ENCODE measurements at places on chromosomes 7 and 10. TPM values are rescaled to one million over a fixed set of nuclear protein-coding genes. Genes with fewer than 3 reads are reported as not detected.

Gene ASIC3
- total RNA-seq, result not detected

GRCh38 chr10:44178856-44179255 is 206.0 kb downstream of the CXCL12 start:
- DNase-seq, result no peak

- peak; percentile 33 for DNase-seq
Observed at GRCh38 chr7:80428161-80429054, 83.5 kb downstream of the GNAT3 start.

- DNase-seq, result no peak
Observed at GRCh38 chr7:93757426-93757825, 133.1 kb downstream of the TFPI2 start.

DNA sequence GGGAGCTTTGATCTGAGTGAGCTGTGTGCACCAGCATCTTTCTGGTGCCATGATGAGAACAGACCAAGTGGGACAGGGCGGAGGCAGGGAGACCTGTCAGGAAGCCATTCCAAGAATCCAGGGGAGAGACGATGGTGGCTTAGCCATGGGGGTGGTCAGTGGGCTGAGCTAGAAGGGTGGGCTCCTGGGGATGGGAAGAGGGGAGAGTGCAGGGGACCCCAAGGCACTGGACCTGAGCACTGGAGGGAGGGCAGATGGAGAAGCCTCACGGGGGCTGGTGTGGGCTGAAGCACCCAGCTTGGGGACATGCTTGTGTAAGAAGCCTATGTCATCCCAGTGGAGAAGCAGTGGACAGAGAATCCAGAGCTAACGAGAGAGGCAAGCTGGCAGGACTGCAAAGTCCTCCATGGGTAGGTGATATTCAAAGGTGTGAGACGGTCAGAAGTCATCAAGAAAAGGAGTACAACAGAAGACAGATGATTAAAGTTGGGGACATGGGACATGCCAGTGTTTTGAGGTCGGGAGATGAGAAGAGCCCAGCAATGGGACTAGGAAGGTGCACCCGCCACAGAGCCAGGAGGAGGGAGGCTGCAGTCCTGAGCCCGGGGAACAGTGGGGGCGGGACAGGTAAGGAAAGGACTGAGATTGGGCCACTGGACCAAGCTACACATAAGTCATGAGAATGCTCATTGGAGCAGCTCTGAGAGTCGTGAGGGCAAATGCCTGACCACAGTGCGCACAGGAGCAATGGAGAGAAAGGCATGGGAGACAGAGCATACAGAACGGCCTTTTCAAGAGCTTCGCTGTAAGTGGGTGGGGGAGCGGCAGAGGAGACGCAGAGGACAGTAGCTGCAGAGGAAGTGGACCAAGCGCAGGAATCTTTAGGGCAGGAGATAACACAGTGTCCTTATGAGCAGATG is 72.0 kb downstream of the GRID1 start:
- no peak for DNase-seq

DNA sequence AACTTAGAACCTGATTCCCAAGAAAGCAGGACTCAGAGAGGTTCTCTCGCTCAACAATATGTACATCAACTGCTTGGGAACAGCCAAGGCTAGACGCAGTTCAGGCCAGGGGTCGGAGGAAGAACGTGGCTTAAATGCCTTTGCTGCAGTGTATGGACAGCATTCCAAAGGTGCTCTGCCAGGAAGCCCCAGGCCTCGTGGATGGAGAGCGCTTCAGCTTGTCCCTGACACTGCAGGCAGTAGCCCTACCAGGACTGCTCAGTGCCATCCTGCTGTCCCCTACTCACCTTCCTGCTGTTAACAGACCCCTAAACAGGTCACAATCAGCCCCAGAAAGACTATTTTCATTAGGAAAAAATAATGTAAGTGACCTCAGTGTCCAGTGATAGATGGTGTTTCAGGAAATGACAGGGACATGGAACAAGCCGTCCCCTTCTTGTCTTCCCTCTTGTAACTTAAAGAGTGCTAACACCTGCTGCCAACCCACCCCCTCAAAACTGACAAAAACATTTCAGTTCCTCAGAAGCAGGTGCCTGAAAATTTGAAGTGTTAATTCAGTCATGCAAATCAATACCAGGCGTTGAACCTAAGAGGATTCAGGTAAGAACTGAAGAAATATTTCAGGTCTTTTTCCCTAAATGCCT is 16.5 kb downstream of the CREB3L2 start:
- no peak for DNase-seq

DNA sequence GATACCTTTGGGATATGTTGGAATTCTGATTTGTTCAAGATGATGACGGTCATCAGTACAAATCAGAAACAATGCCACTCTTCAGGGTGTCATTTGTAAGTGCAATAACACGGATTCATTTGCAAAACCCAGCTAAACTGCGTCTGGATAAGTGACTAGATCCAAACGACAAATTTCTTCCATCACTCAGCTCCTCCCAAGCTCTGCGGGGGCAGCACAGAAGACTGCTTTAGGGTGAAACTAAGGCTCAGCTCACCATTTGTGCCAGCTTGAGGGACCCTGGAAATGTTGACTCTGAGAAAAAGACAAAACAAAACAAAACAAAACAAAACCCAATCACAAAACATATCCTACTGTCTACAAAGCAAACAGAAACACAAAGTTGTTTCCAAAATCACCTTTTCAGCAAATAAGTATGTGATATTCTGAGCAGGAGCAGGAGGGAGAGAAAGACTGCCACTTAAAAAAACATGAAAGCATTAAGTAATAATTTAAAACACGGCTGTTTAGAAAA is 8.0 kb downstream of the EVX1 start:
- DNase-seq, result no peak

DNA sequence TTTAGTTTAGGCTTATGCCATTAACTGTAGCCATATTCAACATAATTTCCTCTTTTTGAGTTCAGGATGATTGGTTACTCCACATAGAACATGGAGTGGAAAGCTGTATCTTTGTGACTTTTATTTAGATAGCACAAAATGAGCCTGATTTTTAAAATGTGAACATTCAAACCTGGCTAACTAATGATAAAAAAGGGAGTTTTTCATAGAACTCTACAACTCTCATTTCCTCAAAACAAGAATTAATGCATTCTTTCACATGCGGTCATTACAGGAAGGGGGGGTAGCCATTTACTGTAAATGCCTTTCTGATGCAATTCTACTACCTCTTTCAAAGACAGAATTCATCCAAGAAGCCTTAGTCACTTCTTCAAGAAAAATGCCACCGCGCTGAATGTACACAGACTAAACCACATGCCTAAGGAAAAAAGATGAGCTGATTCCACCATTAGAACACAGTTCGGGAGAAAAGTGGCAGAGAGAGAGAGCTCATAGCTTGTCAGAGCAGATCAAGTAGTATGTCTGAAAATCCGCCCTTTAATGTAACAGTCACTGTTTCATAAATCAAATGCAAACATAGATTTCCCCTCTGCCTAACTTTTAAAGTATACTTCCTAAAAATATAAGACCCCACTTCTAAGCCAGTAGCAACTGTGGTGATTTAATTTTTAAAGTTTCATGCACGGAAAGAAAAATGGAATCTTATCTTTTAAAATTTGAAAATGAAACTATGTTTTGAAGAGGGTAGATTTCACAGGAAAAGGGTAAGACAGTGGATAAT is 226.4 kb upstream of the KLF14 start:
- no peak for DNase-seq

DNA sequence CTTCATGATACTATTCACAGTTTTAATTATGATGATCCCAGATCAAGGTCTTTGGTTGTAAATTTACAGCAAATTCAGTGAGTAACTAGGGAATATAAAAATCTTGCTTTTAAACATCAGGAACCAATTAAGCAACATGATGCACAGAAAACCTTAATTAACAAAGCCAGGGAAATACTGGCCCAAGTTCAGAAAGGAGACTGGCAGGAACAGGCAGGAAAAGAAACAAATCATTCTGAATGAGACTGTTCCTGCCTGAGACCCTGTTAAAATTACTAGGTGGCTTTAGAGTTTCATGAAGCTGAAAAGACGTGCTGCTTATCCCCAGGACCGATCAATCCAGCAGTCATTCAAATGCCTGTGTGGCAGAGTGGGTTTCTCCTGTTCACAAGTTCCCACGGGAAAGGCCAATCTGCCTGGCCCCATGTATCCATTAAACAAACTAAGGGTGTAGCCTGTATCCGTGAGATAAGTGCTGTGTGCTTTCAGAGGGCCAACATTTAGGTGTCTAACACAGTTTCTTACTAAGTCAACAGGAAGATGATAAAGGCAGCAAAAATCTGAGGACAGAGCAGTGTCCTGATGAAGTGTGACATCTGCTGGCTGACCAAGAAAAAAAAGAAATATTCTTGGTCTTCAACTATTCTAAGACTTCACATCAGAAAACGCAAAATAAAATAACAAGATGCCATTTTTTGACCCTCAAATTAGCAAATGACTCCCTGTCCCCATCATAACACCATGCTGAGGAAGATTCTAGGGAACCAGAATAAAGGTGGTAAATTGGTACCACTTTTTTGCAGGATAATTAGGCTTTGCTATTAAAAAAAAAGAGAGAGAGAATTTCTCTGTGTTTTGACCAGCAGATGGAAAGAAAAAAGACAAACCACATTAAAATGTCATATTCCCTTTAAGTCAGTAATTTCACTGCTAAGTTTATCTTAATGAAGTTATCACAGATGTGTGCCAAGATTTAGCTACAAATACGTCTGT is 34.2 kb downstream of the PUS7 start:
- DNase-seq, result peak; percentile 41

DNA sequence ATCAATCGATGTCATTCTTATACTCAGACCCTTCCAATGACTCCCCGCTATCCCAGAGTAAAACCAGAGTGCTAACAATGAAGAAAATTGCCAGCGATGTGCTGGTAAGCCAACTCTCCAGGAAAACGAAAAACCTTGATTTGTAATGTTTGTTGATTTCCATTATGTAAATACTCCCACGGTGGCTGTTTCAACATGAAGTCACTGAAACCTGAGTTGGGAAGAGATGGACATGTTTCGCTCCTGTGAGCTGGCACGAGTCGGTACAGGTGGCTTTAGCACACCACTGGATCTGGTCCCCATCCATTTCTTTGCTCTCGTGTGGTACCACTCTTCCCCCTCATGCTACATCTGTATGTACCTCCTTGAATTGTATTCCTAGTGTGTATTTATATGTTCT is 52.9 kb downstream of the AP3M1 start:
- DNase-seq, result no peak

DNA sequence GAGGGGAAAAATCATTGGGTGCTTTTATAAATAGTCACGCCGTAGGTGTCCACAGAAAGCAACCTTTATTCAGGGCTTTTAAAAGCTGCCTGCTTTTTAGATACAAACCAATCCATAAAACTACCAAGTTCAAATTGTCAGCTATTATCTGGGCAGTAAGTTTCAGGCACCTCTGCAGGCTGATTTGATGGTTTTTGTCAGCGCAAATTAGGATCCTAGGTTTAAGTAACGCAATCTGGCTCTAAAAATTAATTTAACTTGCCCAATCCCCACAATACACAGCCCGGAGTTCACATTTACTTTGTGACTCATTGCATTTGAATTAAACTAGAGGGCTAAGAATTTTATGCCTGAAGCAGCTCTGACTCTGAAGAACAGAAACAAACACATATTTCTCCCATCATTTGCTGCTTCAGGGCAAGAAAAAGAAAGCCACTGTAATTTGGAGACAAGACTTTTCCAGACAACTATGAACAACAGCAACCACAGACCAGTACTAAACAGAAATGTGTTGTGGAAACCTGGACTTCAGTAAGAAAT is 43.3 kb downstream of the NRP1 start:
- no peak for DNase-seq

DNA sequence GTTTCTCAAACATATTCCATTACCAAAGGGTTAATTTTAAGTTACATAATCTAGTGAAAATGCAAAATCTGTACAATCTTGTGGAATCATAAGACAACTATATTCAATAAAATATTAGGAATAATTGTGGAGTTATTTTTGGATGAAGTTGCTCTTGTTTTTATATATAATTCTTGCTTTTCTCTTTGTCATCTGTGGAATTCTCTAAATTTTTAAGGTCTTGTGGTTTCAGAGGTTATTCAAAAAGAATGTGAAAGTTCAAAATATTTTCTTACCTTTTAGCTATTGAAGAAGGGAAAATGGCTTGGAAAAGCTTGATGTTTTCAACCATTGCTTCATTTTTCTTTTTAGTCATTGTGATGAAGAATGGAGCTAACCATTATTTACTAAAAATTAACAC is 552.1 kb downstream of the TFEC start:
- DNase-seq, result no peak

DNA sequence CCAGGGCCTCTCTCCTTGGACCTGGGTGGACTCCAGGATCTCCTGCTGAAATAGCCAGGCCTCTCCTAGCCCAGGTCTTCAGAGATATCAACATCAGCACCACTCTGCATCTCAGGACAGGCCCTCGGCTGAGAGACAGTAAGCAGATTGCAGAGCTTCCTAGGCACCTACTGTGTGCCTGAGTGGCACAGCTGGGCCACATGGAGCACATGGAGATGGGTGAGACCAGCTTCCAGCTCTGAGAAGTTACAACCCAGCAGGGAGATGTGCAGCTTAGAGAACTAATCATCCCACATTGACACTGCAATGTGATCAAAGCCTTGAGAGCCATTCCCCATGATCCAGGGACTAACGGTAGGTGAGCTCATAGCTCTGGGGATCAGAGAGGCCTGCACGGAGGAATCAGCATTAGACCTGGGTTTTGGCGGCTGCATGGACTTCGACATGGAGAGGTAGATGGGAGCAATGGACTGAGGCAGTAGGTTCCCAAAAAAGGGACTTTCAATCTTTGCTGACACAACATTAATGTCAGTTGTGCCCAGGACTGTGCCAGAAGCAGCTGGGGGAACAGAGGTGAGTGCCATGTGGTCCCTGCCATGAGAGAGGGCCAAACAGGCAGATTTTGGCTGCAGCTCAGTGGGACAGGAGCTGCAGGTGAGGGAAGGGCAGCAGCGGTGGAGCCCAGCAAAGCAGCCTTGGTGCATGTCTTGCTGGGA is 76.0 kb upstream of the LEP start:
- no peak for DNase-seq

DNA sequence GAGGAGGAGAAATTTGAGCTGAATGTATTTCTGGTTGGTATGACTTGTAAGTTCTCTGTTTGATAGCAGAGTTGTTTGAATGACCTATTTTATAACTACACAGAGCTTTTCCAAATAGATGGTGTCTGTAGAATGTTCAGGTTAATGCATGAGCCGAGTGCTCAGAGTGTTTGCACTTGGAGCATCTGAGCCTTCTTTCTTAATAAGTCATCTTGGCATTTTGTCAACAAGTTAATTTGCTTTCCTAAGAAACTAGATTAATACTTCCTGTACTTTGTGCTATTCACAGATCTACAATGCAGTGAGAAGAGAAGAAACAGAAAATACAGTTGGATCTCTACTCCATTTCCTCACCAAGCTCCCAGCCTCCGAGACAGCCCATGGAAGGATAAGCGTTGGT is 138.2 kb downstream of the PLCE1 start:
- no peak for DNase-seq

- no peak for DNase-seq
Observed at GRCh38 chr7:85184599-85185423, 2.0 kb downstream of the SEMA3D start.
